ENCODE measurements at places on chromosomes 1 and 21.

DNA sequence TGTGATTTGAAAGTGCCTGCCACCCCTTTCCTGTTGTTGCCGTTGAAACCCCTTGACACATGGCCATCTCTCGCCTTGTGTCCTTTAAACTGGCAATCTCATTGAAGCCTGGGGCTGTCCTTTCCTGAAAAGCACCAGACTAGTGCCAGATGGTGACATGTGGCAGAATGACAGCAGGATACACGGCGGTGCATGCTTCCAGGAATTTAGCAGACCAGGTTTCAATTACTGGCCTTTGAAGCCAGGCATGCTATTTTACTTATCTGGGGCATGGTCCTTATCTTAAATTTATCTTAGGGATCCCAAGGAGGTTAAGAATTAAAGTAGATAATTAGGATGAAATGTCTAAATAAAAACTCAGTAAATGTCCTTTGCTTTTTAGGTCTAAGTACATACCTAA is 15.2 kb downstream of the PLPPR4 start:
- DNase-seq: no peak

DNA sequence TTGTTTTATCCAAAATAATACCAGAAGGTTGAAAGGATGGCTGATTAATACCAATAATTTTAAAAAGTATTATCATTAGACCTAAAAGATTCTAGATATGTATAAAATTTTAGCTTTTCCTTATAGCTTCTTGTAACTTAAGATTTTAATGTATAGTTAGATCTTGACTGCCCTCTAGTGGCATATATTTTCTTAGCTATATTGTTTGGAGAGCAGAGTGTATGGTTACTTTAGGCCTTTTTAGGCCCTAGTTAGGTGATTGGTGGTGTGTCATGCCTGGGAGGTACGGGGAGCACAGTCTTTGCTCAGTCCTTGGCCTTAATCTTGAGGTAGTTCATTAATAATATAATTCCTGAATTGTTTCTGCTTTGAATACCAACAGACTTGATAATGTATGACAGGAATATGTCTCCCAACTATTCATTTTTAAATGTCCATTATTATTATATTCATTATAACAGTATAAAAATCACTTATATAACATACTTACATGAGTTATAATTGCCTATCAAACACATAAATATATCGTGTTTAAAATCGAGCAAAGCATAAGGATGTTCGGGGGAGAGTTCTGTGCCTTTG is 328.4 kb downstream of the ZP4 start:
- no peak for DNase-seq

DNA sequence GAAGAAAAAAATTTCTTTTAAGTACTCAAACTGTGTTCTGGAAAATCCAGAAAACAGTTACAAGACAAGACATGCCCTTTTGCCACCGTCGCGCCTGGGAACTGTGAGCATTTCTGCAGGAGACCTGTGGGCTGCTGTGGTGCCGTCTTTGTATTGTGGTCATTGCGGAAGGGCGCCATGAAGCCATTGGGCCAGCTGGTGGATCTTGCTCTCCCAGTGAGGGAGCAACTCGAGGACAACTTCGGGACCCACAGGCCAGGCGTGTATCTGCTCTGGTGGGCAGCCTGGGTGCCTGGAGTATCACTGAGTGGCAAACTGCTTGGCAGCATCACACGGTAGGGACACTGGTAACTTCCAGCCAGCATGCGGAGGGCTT is 3.8 kb upstream of the THEMIS2 start:
- no peak for DNase-seq

DNA sequence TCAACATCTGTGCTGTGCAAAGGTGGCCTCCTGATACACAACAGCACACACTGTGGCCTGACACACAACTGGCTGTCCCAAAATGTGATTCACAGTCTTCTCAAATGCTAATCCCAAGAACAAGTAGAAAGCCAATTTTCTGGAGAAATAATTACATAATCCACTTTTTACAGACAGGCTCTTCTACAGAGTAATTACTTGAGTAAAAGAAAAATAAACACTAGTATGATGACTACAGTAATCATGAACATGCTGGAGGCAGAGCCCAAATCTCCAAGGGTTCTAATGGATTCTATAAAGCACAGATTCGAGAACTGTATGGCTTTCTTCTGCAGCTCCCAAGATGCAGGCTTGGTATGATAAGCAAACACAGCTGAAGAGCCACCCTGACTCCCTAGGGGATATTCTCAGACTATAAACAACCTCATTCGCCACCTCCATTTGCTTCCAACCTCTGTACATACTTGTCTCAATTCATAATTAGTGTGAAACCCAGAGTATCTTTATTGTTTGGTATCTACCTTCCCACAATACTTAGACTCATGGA is 81.9 kb downstream of the SIPA1L2 start:
- no peak for DNase-seq

DNA sequence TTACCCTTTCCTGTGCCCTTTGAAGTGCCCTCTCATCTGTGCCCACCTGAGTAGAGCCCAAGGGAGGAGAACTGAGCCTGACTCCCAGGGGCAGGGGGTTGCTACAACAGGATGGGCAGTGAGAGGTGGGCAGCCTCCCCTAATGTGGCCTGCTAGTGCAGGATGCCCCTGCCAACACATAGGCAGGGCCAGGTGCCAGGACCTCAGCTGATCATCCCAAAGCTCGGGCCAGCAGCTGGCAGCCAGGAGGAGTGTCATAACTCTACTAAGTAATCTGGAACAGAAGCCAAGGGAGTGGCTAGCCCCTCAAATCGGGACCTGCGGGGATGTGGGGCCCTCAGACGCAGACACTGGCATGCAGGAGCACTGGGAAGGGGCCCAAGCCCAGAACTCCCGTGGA is 208.8 kb upstream of the RAB4A start:
- peak; percentile 81 for DNase-seq

DNA sequence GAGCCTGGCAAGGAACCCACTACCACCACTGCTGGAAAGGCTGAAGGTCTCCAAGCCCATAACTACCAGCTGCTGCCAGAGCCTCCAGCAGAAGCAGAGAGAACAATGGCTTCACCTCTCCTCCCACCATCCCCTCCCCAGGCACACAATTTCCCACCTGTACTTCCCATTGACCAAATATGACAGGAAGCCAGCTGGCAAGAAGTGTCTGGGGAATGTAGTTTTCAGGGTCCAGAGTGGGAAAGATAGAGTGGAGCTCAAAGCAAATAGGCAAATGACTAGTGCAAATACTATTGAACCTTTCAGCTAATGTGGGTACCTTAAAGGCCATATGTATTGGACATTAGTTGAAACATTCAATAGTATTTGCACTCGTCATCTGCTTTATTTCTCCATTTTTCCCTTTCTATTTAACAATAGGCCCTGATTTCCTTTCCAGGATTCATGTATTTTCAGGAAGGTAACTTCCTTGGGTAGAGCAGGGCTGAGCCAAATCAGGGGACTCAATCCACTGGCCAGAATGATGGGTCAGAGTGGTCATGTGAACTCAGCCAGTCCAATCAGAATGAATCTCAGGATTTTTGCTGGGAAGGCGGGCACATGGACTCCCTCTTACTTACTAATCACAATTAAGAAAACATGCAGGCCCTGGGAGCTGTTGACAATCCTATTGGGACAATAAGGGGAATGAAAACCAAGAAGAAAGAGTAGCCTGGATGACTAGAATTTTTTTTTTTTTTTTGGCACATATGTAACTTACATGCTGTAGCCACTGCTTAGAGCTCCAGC is 12.1 kb upstream of the NFYC start:
- no peak for DNase-seq

DNA sequence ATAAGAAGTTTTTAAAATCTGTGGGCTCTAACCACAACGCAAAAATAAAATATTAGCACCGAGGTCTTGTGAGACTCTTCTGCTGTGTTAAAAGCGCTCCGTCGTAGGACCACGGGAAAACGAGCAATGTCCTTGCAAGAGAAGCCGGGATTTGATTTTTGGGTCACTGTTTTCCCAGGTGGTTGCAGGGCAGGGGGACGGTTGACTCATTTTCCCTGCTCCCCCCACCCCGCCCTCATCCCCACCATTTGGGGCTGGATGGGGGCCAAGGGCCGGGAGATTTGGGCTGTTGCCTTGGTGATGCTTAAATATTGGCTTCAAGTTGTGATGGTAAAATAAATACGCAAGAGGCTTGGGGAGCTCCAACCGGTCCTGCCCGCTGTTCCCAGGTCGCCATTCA is 67.6 kb upstream of the SLC25A33 start:
- DNase-seq: no peak

GRCh38 chr1:191629836-191630235 is 528.4 kb upstream of the RGS18 start:
- no peak for DNase-seq

GRCh38 chr1:109237512-109237911 is 11.8 kb upstream of the CELSR2 start:
- DNase-seq: no peak

- no peak for DNase-seq
These were observed 89.9 kb downstream of the HMCN1 start for GRCh38 chr1:185824106-185824505.

GRCh38 chr1:40820911-40821693 is 37.5 kb downstream of the KCNQ4 start:
- DNase-seq: no peak

GRCh38 chr1:34319218-34319617 is 142.5 kb downstream of the C1orf94 start:
- no peak for DNase-seq

GRCh38 chr21:39182016-39182415 is 1.2 kb downstream of the PSMG1 start:
- DNase-seq: no peak

- no peak for DNase-seq
These were observed 152.2 kb downstream of the CLEC20A start for GRCh38 chr1:178344513-178345091.

- no peak for DNase-seq
These were observed 48.1 kb upstream of the NRIP1 start for GRCh38 chr21:15112858-15113257.

- DNase-seq: peak; percentile 65
These were observed 717 bp upstream of the BATF3 start for GRCh38 chr1:212700223-212700891.

DNA sequence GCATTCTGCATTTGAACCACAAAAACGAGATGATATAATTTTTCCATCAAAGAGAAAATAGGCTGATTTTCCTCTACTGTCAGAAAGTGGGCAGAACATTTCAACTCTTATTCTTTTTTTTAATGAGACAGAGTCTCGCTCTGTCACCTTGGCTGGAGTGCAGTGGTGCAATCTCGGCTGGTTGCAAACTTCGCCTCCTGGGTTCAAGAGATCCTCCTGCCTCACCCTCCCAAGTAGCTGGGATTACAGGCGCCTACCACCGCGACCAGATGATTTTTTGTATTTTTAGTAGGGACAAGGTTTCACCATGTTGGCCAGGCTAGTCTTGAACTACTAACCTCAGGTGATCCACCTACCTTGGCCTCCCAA is 11.6 kb downstream of the DSTYK start:
- no peak for DNase-seq

DNA sequence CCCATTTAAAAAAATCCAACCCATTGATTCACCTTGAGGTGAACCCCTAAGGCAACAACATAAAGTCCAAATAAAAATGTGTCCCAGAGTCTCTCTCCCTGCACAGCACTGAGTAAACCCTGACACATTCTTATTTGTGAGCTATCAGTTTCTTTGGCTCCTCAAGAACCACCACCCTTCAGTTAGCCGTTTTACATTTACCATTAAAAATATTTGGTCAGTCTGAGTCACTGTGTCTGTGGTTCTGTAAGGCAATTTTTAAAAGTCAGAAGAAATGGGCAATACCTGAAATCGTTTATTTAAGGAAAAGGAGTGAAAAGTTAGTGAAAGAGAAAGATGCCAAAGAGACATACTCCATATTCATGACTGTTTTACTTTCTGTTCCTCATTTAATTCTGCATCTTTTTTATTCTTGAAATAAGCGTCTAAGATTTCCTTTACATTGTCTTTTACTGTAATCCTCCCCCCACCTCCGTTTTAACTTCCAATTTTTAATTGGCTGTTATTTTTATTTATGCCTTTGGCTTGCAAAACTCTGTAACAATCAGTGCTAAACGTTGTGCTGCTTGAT is 91.7 kb upstream of the IVNS1ABP start:
- no peak for DNase-seq

DNA sequence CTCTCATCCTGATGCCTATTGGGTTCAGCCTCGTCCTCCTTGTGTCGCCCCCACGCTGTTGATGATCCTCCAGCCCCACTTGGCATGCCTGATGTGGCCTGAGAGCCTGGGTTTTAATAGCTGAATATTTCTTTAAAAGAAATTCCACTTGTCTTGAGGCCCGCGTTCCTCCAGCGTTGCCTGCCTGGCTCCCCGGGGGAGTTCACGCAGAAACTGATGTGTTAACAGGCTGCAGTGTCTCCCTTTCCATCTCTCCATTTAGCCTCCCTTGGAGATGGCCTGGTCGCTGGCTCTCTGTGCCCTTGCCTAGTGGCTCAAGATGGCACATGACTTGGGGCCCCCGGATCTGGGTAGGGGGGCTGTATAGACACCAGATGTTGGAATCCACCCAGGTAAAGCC is 9.5 kb downstream of the ACTL8 start:
- DNase-seq: no peak

DNA sequence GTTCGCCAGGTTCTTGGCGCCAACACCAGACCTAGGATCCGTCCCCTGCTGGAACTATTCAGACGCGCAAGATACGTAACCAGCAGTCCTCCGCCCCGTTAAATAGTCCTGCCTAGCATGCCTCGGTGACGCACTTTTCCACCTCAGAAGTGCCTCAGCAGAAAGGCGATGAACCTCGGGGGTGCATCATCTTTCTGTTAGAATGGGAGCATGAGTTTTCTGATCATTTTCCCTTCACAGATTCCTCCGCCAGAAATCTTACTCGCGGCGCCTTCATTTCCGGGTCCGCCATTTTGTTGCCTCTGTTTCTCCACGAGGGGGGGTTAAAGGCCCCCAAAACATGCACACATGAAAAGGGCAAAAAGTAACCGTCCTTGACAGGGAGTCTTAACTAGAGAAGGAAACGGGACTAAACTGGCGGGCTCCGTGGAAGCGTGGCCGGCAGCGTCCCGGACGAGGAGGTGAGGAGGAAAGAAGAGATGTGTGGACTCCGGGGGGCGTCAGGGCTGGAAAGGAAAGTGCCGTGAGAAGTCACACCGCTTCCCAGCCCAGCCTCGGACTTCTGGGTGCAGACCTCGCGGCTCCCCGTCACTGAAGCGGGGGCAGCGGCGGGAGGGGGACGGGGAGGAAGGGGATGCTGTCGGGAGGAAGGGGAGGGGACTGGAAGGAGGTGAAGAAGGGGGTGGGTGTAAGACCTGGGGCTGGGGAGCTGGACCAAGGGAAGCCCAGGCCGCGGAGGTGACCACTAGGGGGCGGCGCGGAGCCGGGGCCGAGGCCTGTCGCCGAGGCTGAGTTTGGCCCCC is at the start of gene GABPB2:
Gene GABPB2 (plus strand): TSS at position 288 of the 803 bp plus-strand sequence. CDS start 17,429 bp downstream, outside the sequence.
- peak; percentile 95 for DNase-seq

DNA sequence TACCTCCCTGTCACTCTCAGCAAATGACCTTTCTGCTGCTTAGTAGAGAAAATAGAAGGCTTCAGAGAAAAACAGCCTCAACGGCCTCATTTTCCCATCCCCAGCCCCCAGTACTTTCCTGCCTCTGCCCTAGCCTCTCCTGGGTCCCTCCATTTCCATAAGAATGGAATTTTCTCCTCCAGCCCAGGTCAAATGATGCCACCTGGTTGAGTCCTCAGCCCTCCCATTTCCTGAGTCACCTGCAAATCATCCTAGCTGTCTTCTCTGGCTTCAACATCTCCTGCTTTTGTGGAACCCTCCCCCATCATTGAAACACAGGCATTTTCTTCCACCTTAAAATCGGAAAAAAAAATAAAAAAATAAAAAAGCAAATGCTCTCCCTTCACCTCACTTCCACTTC is 35.1 kb downstream of the OLIG1 start:
- DNase-seq: no peak

Measured in left ventricle myocardium superior (tissue), 1 donor.